ENCODE measurements at places on chromosomes 3 and 15.
A peak's percentile ranks its signal among the peaks of the same experiment; 100 is the strongest.

DNA sequence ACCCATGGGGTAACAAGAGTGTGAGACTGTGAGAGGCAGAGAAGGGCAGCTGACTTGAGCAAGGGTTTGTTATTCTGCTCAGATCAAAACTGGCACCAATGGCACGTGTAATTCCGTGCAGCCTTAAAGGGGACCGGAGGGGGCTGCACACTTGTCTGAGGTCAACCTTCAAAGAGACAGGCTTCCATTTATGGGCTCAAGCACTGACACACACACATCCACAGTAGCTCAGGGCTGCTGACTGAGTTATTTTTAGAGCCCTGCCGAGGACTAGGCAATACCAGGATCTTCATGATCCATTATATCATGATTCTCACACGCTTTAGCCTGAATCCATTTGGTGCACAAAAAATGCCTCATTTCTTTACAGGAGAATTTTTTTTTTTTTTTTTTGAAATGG, 20.6 kb upstream of the SPTBN5 start:
- DNase-seq = no peak

DNA sequence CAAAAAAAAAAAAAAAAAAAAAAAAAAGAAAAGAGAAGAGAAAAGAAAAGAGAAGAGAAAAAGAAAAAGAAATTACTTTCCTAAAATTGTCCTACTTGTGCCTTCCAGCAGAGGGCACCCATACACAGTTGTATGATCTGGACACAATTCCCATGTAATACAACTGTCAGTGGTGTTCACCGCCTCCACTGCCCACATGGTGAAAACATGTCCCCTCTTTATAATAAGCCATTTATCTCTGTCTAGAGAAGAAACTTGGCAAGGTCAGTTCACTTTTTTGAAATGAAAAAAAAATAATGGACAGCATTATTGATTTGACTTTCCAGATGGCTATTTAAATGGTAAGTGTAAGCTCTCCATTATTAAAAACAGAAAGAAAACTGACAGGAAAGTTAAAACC, 459.4 kb downstream of the GBE1 start:
- no peak for DNase-seq

DNA sequence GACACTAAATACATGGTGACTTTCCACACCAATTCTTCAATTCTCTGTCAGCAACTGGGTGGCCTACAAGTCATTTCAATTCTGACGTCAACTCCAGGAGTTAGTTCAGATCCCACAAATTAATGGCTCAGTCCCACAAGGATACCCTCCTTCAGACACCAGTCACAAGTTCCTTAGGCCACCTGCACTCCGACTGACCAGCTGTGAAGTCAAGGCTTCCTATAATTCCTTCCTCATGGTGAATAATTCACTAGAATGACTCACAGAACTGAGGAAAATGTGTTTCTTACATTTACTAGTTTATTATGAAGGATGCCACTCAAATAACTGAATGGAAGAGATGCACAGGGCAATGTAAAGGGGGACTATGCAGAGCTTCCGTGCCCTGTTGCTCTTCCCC, 6.3 kb upstream of the PIAS1 start:
- DNase-seq = no peak

DNA sequence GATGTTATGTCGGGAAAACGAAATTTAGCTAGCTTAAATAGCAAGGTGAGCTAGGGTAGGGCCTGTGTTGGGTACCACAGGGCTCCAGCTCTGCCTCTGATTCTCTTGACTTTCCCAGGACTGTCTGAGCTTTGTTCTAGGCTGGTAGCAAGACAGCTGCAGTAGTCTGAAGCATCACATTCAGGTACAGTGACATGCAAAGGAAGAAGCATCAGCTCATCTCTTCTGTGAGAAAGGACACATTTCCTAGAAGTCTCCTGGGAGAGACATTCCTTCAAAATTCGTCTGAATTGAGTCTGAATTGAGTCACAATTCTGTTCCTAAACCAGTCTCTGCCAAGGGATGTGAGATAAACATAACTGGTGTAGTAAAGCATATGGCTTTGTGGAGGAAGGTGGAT, 8.5 kb upstream of the UBXN7 start:
- DNase-seq = no peak

- no peak for DNase-seq
These were observed 16.9 kb upstream of the ZFYVE19 start for GRCh38 chr15:40789999-40790398.

DNA sequence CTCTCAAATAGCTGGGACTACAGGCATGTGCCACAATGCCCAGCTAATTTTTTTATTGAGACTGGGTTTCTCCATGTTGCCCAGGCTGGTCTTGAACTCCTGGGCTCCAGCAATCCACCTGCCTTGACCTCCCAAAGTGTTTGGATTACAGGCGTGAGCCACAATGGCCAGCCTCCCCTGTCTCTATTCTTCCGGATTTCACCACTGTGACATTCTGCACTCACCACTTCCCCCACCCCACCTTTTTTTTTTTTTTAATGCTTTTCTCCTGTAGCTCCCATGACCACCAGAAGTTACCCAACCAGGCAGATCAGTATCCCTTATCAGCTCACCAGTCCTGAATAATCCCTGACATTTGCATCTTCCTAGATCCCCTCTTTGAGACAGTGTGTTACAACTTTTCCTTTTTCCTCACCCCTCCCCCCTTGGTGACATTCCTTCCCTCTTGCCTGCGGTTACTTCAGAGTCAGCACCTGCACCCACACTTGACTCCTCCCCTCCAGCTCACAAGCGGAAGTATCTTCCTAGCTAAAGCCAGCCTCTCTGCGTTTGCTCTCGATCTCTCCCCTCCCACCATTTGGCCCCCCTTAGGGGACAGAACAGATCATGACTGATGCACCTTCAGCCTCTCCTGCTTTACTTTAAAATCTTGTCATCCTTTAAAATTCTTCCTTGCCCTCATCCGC, 13.5 kb upstream of the ZNF592 start:
- DNase-seq = peak; percentile 70

DNA sequence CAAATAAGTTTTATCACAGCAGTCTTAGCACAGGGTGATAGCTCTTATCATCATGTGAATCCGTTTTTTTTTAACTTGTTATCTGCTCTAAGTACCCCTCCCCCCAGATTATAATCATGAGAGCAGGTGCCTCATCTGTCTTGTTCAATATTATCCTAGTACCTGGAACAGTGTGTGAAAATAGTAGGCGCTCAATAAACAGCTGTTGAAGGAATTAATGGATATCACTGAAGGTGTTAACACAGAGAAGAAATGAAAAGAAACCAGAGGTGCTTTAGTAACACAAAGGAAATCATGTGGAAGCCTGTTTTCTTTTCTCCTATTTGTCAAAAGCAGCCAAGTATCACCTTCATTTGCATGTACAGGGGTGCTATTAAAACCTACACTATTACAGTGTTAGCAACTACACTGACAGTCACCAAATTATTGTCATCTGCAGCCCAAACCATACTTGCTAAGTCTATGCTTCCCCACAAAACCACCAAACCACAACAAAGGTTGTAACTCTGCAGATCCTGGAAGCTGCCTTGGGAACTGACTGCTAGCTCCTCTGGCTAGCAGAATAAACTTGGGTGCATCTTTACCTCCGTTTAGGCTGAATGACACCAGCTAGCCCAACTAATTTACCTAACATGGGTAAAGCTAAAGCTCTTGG, 2.9 kb downstream of the XPC start:
- DNase-seq = peak; percentile 17

DNA sequence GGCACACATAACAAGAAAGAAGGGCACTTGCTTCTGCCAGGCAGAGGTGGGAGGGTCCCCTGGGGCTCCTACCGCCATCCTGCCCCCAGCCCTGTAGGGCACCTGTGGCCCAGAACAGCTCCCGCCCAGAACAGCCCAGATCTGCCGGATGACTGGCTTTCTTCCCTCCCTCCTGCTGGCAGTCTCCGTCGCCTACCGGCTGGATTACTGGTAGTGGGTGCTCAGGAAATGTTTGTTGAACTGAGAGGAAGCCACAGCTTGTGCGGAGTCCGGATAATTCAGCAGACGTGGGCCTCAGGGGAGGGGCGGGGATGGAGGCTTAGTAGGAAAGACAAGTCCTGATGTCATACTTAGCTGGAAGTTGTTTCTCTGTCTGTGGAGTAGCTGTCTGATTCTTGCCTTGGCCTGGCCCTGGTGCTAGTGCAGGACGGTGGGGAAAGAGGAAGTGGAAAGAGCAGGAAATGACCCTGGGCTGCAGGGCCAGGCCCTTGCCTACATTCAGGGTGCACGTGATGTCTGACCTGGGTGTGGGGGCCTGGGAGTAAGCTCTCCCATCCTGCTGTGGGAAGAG, 6.7 kb downstream of the CCDC9B start:
- DNase-seq = peak; percentile 18

GRCh38 chr3:194711286-194711685, 25.6 kb downstream of the FAM43A start:
- no peak for DNase-seq

GRCh38 chr3:151362751-151363174, 21.8 kb downstream of the P2RY12 start:
- no peak for DNase-seq

GRCh38 chr3:127289706-127290575, 2.1 kb upstream of the PRR20G start:
- DNase-seq = no peak

- DNase-seq = no peak
These were observed 17.3 kb upstream of the RARRES1 start for GRCh38 chr3:158749526-158749925.

DNA sequence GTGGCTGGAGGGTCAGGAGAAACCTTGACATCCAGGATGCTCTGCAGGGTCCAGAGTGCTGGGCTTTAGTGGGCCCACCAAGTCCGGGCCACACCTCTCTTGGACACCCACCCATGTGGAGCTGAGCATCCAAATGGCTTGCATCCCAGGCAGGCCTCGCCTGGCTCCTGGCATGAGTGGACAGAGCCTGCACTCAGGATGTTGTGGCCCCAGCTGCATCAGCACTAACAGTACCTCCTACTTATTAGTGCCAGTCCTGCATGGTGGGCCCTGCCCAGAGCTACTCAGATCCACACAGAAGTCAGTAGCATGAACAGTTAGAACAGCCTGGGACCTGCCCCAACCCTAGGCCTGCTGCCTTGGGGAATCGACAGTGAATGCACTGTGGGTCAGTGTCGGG, 42.2 kb upstream of the MRPS22 start:
- DNase-seq = no peak

GRCh38 chr3:68249265-68249664, 594.9 kb upstream of the SUCLG2 start:
- DNase-seq = no peak

DNA sequence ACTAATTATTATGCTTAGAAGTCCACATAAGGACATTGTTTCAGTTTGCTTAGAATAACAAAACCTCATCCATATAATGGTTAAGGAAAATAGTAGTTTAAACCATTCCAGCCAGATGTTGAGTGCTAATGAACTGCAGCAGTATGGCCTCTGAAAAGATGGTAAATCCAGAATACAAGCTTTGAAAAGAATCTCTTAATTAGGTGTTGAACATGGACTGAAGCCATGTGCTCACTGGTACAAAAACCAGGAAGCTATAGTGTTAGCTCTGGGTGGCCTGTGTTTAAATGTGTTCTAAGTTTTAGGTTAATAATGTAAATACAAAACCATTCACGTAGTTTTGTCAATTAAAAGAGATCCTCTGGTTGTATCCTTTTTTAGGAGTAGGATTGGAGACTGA, 78.2 kb downstream of the GALK2 start:
- DNase-seq = no peak

GRCh38 chr3:159850481-159850880, 138.2 kb upstream of the IL12A start:
- DNase-seq = no peak

DNA sequence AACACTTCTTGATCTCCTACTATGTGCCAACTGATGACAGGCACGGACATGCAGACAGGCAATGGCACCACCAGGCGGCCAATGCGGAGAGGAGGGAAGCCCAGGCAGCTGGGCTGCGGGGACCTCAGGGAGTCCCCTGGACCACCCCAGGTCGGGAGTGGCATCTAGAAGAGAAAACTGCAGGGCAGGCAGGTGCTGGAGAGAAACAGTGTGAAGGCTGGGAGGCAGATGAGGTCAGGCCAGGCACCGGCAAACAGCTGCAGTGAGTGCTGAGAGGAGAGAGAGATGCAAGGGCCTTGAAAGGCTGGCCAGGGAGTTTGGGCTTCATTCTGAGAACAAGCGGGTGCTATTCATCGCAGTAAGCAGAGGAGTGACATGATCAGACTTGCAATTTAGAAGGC, 29.1 kb downstream of the SLC6A1 start:
- DNase-seq = no peak

DNA sequence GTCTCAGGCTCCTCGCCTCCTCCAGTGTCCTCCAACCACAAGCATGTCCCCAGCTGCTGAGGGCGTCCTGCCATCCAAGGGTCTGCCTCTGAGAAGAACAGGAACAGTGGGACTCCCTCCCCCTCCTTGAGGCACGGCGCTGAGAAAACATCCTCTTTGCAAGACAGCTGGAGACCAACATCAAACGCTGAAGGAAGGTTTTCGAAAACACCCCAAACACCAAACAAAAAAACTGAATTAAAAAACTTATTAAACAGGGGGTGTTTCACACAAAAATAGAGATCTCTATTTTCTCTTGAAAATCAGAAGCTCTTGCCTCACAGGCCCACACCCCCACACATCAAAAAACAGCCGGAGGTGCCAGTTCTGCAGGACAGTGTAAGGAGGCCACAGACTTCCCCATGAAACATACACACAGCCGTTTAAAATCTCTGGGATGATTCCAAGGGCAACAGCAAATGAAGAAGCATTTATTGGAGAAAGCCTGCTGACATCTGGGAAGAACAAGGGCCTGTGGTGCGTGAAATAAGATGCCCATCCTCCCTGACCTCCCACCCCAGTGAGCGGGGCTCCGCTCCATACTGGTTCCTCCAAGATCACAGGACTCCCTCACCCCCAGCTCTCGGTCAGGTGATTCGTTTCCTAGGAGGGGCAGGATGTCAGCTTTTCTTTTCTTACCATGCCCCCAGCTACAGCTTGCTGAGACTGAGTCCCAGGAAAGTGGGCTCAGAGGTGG, 71.3 kb downstream of the NUP210 start:
- no peak for DNase-seq

- no peak for DNase-seq
These were observed 63.8 kb downstream of the CHSY1 start for GRCh38 chr15:101187820-101188636.

- DNase-seq = no peak
These were observed 552.3 kb downstream of the FOXP1 start for GRCh38 chr3:71031181-71031580.

- no peak for DNase-seq
These were observed 6.3 kb downstream of the THBS1 start for GRCh38 chr15:39587096-39587721.

GRCh38 chr15:23570486-23570885, 5.0 kb downstream of the MKRN3 start:
- DNase-seq = no peak

DNA sequence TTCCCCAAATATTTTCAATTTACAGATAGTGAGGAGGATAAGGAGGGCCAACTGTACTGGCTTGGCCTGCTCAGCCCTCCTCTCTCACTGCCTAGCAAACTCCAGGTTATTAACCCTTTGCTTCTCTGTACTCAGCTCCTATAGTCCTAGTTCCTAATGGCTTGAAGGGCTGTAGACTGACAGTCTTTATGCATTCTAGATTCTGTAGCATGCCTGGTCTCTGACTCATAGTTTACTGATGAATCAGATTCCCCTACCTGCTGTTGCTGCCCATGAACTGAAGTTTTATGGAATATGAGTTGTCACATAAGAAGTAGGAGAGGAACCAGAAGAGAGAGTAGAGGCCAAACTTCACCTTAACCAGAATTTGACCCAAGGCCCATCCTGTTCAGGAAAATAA, 27.1 kb upstream of the MAP3K13 start:
- DNase-seq = no peak
